Activated CD8-positive, alpha-beta memory T cell treated with anti-CD3 and anti-CD28 coated beads for 48 hours (primary cell): ENCODE measurements at places on chromosomes 7 and 10.

DNA sequence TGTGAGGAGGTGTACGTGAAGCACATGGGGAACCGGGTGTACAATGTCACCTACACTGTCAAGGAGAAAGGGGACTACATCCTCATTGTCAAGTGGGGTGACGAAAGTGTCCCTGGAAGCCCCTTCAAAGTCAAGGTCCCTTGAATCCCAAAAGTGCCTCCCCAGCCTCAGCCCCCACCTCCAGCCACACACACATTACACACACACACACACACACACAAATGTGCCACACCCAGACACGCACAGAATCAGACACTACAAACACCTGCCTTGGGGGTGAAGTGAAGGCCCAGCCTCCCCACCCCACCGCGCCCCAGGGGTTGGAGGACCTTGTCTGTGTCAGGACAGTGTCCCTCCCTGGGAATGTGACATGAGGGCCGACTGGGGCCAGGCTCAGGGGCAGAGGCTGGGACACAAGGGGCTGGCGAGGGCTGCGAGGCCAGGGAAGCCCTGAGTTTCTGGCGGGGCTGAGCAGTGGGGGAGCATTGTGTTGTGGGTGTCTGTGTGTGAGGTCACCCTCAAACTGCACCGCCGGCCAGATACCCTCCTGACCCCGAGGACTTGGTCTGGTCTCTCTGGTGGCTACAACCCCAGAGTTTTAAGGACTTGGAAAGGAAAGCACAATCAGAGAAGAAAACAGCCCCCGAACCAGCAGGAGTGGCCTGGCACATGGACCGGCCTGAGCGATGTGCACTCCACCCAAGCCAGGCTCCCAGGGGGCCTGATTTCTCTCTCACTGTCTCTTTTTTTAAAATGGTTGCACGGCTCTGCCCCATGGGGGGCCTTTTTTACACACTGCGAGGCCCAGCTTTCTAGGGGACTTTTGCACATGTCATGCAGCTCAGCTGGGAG is 4.0 kb upstream of the ATP6V1F start:
- no peak for DNase-seq

- DNase-seq = no peak
Observed at GRCh38 chr7:80916770-80917741, 1.8 kb downstream of the SEMA3C start.

GRCh38 chr10:115831016-115831415 is 442.0 kb downstream of the GFRA1 start:
- no peak for DNase-seq

GRCh38 chr7:40211276-40212003 is 76.6 kb downstream of the SUGCT start:
- DNase-seq = no peak

DNA sequence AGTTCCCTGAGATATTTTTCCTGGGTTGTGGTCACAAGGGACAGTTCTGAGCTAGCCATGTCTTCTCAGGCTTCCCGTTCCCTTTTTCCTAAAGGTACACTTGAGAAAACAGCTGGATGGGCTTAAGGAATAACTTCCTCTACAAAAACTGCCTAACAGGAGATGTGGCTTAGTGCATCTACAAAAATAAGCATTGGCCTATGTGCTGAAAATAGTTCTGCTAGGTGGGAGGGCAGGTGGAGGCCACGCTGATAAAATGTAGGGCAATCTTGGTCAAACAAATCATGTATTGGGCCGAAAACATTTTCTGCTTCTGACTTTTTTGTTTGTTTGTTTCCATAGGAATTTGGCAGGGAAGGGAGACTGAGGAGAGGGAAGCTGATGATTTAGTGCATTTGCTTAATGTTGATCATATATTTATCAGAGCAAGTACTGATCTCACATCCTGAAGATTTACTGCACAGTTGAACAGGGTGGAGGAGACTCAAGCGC is 409.4 kb upstream of the FZD8 start:
- DNase-seq = no peak

- no peak for DNase-seq
Observed at GRCh38 chr10:77493239-77493806, 144.3 kb downstream of the KCNMA1 start.

DNA sequence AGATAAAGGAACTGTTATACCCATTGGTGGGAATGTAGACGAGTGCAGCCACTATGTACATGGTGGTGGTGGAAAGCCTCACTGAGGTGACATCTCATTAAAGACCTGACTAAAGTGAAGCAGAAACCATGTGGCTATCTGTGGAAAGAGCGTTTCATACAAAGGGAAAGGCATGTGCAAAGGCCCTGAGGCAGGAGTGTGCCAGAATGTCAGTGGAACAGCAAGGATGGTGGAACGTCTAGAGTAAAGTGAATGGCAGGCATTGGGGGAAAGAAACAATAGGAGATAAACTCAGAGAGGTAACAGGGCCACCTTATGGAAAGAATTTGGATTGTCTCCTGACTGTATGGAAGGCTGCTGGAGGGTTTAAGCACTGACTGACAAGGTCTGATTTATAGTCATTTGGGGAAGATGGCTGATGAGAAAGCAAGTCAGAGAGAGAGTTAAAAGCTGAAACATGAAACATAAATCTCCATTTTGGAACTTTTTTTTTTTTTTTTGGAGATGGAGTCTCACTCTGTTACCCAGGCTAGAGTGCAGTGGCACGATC is 245.7 kb downstream of the STK31 start:
- DNase-seq = no peak
